ENCODE measurements at places on chromosomes 2 and 18. TPM values are rescaled to one million over a fixed set of nuclear protein-coding genes. Genes with fewer than 3 reads are reported as not detected.

Gene DHX57
- total RNA-seq, result 20.1 TPM

- no peak for DNase-seq
These were observed 57.1 kb downstream of the TRABD2A start for GRCh38 chr2:84823788-84824187.

- DNase-seq, result no peak
These were observed 43.5 kb downstream of the CWC22 start for GRCh38 chr2:179963626-179964025.

- DNase-seq, result no peak
These were observed 1.6 kb downstream of the ST8SIA3 start for GRCh38 chr18:57353940-57354461.

DNA sequence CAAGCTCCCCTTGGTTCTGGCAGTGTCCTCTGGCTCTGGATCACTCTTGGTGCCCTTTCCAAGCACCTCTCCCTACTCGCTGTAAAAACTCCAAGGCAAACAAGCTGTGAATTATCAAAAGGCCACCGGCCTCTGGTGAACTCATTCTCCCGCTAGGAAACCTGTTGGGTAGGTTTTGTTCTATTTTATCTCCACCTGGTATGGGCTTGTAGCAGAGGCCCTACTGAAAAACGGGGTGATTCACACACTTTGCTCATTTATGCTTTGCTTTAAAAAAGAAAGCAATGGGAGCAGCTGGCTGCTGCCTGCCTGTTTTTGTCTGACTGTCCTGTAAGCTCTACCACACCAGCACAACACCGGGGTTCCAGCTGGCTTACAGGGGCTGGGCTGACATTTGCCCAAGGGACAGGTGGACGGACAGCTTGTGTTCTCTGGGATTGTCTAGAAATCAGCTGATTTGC lies 56.8 kb downstream of the SH3BP4 start:
- no peak for DNase-seq

DNA sequence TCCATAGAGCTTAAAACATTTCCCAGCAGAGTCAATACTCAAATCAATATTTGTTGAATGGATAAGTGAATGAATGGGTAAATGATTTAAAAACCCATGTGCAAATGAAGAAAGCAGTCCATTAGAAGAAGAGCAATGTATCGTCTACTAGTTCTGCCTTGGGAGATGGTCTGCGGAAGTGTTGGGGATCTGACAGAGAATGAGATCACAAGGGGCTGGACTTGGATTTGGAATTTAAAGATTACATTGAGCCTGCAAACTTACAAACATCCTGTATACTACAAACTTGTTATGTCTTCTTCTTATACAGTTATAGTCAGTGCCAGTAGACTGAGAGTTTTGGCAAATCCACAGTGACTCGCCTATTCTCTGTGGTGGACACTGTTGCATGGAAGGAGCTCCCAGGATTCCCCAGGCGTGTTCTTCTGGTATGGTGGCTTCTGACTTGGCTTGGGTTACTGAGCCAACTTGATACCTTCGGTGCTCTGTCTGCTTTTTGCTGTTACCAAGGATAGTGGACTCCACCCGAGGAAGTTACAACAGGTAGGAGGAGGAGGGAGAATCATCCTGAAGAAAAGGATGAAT lies 163.3 kb upstream of the SERPINE2 start:
- DNase-seq, result no peak

Gene ST6GAL2
- total RNA-seq, result not detected

DNA sequence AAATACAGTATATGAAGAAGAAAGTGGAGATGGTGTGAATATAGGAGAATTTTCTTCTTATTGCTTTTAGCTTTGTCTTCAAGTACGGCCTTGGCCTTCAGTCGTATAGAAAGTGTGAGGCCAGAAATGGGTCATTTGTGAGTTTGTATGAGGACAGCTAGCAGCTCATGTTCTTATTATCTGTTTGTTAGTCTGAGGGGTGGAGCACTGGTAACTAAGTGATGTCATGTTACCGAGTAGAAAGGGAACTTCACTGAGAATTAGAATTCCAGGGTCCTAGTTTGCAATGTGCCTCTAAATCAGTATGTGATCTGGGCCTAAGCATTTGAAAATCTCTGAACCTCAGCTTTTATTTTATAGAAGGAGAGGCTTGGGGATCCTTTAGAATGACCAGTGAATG lies 588.6 kb downstream of the NRXN1 start:
- DNase-seq, result no peak

DNA sequence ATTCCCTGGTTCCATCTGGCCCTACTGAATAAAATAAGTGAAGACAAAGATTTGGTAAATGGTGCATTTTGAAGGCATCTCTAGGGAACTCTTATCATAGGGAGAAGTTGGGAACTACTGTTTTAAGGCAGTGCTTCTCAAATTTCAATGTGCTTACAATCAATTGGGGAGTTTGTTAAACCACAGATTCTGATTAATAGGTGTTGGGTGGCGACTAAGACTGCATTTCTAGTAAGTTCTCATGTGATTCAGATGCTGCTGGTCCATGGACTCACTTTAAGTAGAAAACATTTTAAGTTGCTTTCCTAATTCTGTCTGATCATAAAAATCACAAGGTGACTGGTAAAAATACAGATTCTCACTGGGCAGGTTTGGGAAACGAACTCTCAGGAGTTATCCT lies 14.6 kb downstream of the FARSB start:
- no peak for DNase-seq

Measured in T-cell (primary cell).